ENCODE measurements at places on chromosomes 1 and 21.

GRCh38 chr1:24506691-24507381 lies 4.2 kb downstream of the RCAN3 start:
- DNase-seq: no peak

GRCh38 chr21:36968976-36969375 lies 2.5 kb upstream of the HLCS start:
- DNase-seq: no peak

GRCh38 chr21:30561264-30561895 lies at the start of gene KRTAP19-7:
Gene KRTAP19-7, minus strand, starts transcription at chr21:30561314. Its CDS starts 25 bp downstream, at chr21:30561289.
- no peak for DNase-seq

- no peak for DNase-seq
Observed at GRCh38 chr1:42551180-42551579, 88.1 kb downstream of the CCDC30 start.

DNA sequence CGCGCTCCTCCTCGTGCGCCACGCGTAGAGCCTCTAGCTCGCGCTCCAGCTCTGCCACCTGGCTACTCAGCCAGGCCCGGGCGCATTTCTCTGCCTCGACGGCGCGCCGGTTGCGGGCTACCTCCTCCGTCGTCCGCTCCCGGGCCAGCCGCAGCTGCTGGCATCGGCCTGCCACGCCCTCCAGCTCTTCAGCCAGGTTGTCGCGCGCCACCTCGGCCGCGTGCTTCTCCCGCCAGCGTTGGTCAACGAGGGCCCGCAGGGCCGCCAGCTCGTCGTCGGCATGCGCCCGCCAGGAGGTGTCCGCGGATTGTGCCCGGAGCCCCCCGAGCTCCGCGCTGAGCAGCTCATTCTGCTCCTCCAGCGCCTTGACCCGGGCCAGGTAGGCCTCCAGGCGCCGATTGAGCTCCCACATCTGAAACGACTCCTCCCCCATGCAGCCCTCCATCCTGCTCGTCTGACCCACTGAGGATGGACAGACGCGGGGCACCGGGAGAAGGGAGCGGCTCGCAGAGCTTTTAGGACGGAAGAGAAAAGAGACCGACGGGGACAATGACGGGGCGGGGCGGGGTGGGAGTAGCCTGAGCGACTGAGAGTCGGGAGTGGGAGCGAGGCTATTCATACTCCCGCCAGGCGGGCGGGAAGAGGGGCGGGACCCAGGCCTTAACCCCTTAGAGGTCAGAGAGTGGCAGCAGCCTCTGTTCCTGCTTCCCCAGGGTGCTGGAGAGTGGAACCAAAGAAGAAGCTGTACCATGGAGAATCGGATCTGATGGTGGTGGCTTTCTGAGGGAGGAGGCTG lies at the start of gene NES:
Gene NES (minus strand): TSS at position 588 of the 796 bp plus-strand sequence. CDS start 143 bp downstream, at position 445.
- DNase-seq: no peak

GRCh38 chr21:34534522-34534921 lies 22.5 kb upstream of the KCNE1 start:
- no peak for DNase-seq

DNA sequence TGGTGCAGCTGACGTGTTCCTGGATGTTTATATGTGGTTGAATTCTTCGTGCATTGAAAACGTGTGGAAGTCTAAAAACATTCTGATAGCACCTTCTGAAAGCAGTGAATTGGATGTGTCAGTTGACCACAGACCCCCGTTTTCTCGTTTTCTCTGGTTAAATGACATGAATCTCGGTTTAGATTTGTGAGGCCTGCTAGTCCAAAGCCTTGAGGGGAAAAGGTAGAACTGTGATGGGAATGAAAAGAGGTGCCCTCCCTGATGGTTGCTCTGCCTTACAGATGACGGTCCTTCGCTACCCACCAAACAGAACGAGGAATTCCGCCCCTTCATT lies 8.9 kb downstream of the RER1 start:
- DNase-seq: no peak

DNA sequence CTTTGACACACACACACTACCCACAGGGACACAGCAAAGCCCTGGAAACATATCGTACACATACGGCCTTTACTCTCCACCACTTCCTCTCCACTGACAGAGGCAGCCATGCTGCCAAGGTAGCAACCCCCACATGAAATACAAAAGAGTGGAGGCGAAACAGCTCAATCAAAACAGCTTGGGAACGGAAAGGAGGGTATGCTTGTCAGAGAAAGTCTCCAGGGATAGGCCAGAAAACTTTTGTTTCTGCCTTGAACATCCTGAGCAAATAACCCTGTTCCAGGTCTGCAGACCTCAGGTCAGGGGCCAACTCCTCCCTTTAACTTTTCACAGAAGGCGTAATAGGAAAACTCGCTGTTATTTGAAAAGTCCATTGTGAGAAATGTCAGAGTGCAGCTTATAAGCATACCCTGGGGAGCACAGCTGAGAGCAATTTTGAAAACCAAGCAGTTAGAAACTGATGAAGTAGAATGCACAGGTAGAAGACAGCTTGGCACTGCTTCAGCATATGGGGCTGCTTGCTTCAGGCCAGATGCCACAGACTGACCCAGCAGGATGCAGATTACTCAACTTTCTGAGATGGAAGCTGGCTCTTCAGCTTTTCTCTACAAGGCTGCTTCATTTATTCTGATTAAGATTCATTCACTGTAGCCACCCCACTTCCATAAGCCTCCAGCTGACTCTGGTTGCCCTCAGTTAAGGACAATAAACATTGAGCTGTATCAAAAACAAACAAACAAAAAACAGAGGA lies 18.0 kb downstream of the KIAA0319L start:
- no peak for DNase-seq

DNA sequence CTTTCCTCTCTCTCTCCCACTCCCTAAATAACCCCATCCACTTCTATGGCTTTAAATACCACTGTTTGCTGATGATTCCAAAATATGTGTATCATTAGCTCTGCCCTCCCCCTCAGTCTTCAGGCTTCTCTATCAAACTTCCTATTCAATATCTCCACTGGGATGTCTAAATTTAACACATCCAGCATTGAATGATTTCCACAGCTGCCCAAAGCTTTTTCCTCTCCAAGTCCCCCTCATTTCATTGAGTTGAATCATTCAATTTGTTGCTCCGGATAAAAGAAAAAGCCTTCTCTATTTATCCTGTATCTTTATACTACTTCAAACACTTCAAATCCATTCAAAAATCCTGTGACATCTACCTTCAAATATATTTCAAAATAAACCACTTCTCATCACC lies 225.0 kb downstream of the SEC16B start:
- no peak for DNase-seq

DNA sequence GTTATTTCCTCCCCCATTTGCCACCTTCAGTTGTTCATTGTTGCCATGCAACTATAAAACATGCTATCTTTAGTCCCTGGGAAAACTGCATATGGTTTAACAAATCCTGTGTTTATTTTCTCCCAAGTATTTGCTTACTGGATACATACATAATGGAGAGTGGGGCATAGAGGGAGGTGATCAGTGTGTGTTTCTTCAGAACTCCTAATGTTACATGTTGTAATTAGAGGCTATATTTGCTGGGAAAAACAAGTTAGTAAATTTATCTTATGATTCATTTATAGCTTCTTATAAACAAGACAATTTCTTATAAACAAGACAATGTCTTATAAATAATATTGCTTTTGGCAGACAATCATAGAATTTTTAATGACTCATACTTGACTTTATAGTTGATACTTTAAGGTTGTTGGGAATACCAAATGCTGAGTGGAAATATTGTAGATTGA lies 7.3 kb upstream of the GIPC2 start:
- no peak for DNase-seq

DNA sequence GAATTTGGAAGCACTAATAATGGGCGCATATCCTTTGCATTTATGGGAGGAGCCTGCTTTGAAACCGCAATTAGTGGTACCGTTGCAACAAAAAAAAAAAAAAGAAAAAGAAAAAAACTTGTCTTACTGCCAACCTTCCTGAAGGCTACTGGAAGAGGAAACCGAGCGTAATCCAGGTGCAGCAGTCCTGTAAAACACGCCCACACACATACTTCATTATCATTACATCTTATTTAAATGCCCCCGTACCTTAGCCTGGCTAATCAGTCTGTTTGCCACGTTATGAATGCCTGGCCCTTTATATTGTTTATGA lies 686 bp upstream of the ZNF281 start:
- DNase-seq: no peak

- DNase-seq: no peak
Observed at GRCh38 chr1:42998386-42998785, 39.7 kb upstream of the SLC2A1 start.

GRCh38 chr1:81505831-81506230 lies 294.9 kb upstream of the ADGRL2 start:
- DNase-seq: no peak
